ENCODE measurements at places on chromosomes 6 and 20.

- no peak for DNase-seq
These were observed 12.4 kb downstream of the KIF3B start for GRCh38 chr20:32289661-32290431.

DNA sequence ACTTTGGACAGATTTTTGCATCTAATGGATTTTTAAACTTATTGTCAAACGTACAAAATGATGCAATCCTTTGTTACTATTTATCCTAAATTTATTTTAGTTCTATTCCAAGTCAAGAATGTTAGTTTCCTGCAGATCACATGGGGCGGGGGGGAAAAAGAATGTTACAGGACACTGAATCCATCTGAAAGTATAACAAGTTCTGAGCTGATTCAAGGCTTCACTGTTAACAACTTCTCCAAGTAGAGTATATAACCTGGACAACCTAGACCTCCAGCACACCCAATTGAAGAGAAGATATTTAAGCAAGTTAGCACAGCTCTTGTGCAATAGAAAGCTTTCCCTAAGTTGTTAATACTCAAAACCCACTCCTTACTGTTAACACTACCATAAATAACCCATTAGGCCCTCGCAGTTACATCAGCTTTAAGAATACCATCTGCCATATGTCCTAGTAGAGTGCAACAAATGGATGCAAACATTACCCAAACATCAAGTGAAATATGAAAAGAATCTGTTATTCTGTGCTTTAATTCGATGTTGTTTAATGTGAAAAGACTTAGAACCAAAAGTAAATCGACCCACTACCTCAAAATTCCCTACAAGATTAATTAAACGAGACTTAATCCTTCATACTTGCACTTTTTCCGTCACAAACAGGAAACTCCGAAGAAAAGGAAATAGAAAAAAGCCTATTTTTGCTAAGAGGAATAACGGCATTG lies 1.3 kb downstream of the SEC63 start:
- DNase-seq = peak; percentile 85

DNA sequence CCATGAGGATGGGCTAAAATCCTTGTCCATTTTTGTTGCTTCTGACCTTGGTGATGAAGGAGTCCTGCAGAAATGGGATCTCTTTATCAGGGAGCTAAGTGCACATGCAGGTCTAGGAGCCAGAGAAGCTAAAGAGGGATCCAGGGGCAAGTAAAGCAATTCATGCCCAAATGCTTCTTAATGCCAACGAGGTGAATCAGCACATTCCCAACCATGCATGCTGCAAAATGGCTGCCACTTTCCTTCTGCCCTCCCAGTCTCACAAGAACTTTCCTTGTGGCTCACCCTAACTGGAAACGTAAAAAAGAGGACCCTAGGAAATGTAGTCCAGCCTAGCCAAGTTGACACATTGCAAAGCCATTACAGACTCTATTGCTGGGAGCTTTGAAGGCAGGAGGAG lies 298.4 kb downstream of the MAFB start:
- peak; percentile 31 for DNase-seq

- no peak for DNase-seq
These were observed 67.0 kb downstream of the SRC start for GRCh38 chr20:37413023-37413334.

DNA sequence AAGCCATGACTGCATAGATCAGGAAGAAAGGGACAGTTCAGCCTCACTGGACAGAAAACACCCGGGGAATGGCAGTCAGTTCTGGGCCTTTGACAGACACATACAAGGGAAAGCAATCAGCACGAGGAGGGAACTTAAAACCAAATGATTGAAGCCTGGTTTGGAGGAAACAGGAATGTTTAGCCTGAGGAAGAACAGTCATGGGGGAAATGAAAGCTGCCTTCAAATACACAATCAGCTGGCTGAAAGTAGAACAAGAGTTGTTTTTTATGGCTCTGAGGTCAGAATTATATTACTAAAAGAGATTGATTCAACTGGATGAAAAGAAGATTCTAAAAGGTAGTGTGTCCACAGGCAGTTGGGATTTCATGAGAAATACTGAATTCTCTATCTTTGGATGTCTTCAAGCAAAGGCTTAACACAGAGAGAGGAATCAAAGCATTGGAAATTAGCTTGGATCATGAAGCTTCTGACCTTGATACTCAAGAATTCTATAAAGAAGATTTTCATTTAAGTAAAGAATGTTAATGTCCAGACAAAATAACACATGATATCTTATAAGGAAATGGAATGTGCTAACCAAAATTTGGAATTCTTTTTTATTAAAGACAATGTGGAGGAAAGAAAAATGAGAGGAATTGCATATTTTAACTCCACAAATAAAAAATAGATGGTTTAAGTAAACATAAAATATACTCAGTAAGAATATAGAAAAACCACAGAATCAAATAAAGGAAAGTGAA lies 216.6 kb downstream of the IBTK start:
- DNase-seq = no peak

GRCh38 chr20:57167971-57168701 lies 98.3 kb downstream of the BMP7 start:
- DNase-seq = no peak

DNA sequence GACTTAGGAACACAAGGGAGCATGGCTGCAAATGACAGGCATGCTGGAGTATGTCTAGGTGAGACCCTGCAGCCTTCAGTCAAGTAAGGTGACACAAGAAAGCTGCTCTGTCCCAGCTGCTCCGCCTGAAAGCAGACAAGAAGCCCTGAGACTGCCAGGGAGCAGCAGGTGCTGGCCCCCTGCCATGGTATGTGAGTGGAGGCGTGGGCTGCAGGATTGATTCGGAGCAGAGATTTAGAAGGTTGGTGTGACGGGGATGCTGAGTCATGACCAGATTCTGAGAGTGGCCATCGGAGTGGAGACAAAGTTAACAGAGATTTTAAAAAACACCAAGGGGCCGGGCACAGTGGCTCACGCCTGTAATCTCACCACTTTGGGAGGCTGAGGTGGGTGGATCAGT lies 17.8 kb downstream of the LRP11 start:
- no peak for DNase-seq

- no peak for DNase-seq
These were observed 2.5 kb downstream of the HLA-DQA1 start for GRCh38 chr6:32639440-32640394.

DNA sequence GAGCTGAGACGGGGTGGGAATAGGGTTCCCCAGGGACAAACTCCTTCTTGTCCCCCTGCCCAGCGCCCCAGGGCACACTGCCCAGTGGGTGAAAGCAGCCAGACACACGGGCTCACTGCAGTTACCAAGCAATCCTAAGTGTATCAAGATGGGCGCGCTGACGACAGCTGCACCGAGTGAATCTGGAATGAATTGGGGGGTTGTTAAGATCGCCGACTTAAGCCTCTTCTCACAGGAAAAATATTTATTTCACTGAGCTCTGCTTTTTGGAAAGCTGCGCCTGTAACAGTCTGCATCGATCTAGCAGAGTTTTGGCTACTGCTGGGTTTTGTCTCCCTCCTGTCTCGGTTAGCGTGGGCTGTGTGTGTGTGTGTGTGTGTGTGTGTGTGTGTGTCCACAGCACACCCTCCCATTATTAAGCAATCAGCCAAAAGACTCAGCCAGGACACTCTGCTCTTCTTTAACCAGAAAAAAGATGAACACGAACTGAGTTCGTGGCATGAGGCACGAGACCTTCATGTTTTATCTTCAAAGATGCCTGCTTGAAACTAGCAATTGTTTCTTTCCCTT lies 35.9 kb downstream of the RIPOR3 start:
- DNase-seq = peak; percentile 77

DNA sequence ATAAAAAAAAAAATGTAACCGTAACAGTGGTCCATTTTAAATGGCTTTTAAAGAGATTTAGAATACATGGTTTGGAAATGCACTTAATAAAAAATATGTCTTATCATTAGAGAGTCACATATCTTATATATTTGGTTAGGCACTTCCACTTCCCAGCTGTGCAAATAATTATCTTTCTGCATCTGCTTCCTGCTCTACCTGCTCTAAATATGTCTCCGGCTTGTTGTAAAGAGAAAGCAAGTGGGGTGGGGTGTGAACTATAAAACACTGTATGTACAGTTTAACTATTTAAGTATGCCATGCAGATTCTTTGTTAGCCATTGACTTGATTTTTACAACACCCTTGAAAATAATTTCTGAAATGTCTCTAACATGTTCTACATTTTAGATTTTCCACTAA lies 106.3 kb downstream of the NKAIN2 start:
- no peak for DNase-seq

- DNase-seq = no peak
These were observed 2.7 kb upstream of the BTN2A2 start for GRCh38 chr6:26380256-26380655.

DNA sequence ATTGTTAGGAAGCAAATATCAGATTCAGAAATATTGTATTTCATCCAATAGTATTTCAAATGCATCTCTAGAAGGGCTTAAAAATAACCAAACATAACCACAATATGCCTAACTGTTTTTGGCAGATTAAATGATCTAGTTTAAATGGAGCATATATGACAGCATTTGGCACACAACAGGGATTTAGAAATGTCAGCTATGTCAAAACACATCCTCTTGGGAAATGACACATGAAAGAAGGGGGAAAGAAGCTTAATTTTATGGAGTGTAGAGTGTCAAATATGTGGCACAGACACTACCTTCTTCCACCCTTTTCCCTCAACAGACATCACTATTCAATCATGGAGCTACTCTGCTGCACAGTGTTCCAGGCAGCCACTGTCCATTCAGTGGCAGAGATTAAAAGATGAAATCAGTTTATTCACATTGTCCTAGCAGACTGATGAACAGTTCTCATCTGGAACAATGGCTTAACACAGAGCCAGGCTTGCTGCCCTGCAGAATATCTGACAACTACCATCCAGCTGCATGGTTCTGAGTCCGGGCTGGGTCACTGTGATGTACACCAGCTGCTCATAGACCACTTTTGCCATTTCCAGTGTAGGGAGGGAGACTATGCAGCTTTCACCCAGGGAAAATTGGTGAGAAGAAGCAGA lies 349.8 kb downstream of the DHX35 start:
- DNase-seq = no peak

DNA sequence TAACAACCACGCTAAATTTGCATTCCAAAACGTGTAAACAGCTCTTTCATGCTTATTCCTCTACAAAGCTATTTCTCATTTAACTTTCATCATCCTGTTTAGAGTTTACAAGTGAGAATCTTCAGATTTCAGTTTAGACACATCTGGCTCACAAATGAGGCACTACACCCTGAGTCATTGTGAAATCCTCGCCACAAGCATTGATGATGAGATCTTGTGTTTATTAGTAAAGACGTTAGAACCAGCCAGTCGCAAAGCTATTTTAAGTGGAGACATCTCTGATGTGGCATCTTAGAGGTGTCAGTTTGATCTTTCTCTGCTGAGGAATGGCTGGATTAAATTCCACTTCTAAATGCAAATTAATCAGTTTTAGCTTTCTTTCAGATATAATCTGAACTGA lies 8.3 kb upstream of the ISM1 start:
- DNase-seq = no peak

GRCh38 chr6:57177545-57178265 lies 5.6 kb downstream of the BAG2 start:
- DNase-seq = no peak

DNA sequence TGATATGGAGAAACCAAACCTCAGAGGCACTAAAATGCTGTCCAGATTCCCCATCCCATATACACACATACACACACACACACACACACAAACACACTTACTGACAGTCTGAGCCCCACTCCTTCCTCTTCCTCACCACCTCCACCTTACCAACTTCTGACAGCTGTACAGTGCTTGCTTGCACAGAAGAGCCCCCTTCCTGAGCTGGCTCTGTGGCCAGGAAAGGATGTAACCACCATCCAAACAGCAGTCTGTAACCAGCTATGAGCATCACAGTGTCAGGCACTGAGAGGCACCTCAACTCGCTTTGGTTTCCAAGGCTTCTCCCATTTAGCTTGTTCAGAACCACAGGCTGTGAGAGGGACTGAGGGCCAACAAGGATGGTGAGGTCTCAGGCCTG lies 5.9 kb upstream of the C6orf136 start:
- DNase-seq = no peak

DNA sequence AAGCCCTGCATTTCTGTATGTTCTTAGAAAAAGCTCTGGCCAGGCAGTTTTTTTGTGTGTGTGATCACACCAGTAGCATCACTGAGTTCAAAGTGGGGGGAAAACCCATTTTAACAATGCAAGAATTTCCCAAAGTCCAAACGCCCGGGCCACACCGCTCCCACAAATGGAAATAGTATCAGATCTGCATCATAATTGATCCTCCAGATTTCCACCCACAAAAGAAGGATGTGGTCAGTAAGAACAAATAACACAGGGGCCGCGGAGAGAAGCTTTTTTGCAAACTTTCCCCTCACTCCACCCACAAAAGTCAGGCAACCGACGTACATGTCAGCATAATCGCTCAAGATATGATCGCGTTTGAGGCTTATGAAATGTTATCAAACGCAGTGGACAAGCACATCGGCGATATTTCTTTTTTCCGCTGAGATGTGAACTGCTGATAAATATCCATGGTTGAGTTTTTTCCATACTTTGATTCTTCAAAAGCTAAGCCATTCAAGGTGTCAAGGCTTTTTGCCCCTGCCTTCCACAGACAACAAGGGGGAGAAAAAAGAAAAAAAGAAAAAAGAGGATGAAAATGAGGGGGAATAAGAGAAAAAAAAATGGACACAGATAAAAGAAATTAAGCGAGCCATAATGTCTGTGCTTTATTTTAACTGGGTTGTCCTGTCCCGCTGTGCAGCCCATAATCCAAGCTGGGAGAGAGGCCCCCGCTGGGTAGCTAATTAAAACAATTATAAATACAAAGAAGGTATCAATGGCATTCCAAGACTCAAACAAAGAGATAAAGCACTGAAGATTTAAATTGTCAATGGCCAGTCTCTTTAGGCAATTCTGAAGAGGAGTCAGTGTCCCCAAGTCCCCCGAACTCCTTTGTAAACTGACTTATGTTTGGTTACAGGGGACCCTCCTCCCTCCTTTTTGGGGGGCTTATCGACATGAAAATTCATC lies 143.5 kb downstream of the ZFP64 start:
- peak; percentile 9 for DNase-seq

DNA sequence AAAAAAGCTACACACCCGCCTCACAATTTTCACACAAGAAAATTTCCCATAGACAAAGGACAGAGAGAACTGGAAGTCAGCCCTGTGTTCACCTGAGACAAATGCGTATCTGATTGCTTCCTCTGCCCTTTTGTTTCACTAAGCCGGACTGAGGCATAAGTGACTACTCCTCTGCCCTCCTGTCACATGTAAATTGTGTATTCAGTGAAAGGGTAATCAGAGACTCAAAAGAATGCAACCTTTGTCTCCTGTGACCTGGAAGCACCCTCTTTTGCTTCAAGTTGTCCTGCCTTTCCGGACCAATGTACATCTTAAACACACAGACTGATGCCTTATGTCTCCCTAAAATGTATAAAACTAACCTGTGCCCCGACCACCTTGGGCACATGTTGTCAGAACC lies 483.8 kb upstream of the EYS start:
- no peak for DNase-seq

DNA sequence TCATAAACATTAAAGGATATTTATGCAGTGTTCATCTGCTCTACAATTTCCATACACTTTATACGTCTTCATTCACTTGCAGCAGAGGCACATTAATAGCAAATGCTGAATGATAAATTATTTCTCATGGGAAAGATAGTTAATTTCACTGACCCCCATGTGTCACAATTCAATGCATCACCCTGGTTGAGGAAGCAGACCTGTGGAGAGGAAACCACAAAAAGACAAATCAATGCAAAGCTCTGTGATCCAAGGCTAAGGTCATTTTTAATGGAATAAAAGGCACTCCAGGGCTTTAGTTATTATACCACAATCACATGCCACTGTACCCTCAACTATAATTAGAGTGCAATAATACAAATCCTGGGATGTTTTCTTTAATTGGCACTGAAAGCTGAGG lies 40.3 kb upstream of the TENT5A start:
- no peak for DNase-seq
